ENCODE measurements at places on chromosomes 7 and 10.
A peak's percentile ranks its signal among the peaks of the same experiment; 100 is the strongest.

DNA sequence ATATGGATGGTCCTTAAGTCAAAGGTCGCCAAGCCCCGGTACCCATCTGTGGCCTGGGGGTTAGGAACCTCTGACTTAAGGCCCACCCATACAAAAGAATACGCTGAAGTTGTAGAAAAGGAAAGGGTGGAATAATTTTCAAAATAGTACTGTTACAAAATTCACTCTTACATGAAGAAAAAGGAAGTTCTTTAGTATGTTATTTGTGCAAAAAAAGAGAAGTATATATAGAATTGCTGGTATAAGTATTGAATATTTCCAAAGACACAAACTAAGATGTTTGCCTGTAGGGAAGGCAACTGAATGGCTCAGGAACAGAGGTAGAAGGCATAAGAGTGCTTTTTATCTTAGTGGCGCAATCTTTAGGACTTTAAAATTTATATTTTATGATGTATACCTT is 78.7 kb downstream of the PRLHR start:
- no peak for DNase-seq

DNA sequence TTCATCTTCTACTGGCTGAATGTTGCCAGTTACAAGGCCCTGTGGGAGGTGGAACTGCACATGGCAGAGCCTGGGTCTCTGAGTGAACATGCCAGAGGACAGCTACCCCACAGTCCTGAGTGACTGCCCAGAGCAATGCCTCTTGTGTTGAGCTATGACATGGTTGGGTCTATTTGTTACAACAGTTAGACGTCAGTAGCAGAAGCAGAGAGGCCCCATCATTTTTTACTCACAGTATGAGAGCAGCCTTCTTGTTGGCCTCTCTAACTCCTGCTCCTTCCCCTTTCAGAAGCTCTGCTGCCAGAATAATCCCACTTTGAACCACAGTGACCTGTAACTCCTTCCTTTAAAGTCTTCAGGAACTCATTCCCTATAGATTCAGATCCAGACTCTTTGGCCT is 30.8 kb upstream of the NRP1 start:
- no peak for DNase-seq

- peak; percentile 8 for DNase-seq
Measured at GRCh38 chr7:158407581-158408317, 179.9 kb downstream of the PTPRN2 start.

- no peak for DNase-seq
Measured at GRCh38 chr10:62626817-62627216, 177.7 kb upstream of the ADO start.

- no peak for DNase-seq
Measured at GRCh38 chr7:71555758-71556157, 423.8 kb downstream of the GALNT17 start.

DNA sequence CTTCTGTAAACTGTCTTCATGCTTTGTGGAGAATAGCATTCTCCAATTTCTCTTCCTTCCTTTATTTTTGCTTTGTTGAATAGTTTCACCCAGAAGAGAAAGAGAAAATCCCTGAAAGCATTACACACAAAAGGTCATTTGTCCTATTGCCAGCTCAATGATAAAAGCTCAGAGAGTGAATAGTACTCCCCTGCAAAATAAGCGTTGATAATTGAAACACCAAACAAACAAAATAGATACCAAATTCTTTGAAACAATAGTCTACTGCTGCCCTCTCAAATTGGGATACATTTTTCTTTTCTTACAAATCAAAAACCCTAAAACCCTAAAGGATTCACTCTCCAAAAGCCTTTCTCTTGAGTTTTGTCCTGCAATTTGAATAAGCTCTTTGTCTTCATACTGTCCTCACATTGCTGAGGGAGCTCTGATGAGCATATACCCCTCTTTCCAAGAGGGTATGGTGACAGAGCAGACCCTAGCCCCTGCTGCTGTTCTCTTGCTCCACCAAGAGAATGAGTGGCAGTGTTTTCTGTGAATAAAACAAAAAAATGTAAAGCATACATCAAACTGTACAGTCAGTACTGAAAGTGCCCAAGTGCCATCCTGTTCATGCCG is 134.4 kb downstream of the CSTF2T start:
- no peak for DNase-seq

- DNase-seq = no peak
Measured at GRCh38 chr10:48231178-48231577, 43.3 kb downstream of the FRMPD2 start.

GRCh38 chr7:12643644-12644043 is 43.8 kb upstream of the ARL4A start:
- DNase-seq = no peak

GRCh38 chr7:111137296-111138192 is 46.6 kb downstream of the LRRN3 start:
- no peak for DNase-seq

DNA sequence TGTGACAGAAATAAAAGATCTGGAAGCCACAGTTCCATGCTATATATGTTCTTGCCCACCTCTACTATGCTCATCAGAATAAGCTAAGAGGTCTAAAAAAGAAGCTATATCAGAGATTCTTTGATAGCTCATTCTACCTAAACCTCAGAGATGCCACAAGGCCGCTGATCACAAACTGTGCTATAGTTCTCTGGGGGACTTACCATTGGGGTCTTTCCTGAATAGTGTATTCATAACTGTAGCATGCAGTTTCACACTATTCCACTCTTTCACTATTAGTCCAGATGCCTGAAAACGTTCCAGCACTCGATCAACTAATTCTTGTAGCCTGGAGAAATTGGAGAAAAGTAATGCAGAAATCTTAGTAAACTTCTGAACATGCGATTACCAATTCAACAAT is 44.5 kb upstream of the SPOCK2 start:
- no peak for DNase-seq

- DNase-seq = no peak
Measured at GRCh38 chr10:6607182-6607581, 27.1 kb upstream of the PRKCQ start.

DNA sequence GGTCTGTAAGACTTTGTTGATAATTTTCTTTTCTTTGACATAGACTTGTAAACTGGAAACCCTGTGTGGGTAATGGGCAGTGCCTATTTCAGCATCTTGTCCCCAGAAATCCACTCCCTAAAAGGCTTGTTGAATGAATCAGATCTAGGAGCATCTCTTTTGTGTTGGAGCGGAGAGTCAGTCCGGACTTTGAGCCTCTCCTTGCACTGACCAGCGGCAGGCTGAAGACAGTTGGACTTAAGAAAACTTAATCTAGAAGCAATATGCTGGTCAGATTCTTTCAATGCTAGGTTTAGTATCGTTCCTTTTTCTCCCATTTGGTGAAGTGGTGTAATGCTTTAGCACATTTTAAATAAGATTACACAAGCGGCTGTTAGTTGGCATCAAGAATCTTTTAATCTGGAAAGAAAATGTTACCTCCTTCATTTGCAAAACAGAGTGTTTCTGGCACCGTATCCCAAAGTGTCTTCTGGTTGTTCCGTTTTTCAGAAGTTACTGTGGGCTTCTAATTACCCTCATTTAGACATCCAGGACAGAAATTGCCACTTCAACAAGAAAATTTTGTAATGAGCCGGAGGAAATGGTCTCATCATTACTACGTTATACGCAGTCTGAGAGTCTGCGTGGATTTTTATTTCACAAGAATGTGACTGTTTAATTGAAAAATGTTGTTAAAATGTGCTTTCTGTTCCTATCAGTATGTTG is 74.7 kb downstream of the CUX1 start:
- DNase-seq = no peak

DNA sequence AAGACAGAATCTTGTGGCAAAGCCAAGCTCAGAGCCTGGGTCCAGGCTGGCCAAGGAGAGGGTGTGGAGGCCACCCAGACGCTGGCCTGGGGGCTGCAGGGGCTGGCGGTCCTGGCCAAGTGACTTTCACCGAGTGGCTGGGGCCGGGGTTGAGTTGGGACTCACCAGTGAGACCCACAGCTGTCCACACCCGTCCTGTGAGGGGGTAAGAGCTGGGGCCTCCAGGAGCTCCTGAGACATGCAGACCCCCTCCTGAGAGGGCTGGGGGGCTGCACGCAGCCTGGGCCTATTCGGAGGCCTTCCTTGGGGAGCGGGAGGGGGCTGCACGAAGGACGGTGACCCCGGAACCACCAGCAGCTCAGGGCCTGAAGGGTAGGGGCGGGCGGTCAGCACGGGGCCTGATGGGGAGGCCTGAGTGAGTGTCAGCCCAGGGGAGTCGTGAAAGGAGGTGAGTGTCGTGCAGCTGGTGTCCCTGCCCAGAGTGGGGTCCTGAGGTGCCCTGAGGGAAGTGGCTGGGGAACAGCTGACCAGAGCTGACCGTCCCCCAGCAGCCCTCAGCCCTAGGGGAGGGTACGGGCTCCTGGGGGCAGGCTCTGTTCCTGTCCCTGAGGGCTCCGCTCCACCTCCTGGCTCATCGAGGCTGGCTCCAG is 100.9 kb downstream of the FOXL3 start:
- no peak for DNase-seq

DNA sequence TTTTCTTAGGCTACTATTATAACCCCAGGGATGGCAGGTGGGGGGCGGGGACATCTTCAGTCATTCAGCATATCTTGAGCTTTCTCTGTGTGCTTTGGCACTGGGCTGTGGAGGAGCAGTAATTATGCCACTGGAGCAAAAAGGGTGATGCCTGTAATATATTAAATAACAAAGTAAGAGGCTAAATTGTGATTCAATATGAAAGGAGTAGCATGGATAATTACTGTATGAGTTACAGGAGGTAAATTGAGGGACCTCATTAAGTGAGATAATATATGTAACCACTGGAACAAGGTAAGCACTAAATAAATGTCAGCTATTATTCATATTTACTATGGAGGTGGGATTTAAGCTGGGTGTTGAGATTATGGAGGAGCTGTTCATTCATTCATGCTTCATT is 3.3 kb upstream of the STN1 start:
- DNase-seq = no peak

- DNase-seq = no peak
Measured at GRCh38 chr7:114691605-114692004, 230.3 kb upstream of the MDFIC start.

GRCh38 chr7:6251653-6252052 is 20.8 kb downstream of the CYTH3 start:
- DNase-seq = no peak

GRCh38 chr10:29057822-29058331 is 231.0 kb upstream of the LYZL1 start:
- DNase-seq = no peak

GRCh38 chr7:40570223-40570622 is 435.4 kb downstream of the SUGCT start:
- DNase-seq = peak; percentile 76

DNA sequence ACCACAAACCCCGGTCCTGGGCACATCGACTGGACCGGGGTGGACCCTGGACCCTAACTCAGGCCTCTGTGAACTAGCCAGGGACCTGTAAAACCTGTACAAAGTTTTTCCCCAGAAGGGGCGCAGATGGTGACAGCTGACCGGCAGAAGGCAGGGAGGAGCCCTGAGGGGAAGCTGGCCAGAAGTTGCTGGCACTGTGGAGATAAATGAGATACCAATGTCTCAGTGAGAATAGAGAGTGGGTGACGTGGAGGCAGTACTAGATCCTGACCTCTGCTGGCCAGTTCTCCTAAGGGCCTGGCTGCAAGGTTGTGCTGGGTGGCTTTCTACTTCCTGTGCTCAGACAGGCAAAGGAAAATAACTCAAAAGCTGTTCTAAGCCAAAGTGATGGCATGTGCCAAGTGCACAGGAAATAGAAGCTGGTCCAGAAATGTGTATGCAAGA is 10.6 kb upstream of the TSPAN14 start:
- no peak for DNase-seq

DNA sequence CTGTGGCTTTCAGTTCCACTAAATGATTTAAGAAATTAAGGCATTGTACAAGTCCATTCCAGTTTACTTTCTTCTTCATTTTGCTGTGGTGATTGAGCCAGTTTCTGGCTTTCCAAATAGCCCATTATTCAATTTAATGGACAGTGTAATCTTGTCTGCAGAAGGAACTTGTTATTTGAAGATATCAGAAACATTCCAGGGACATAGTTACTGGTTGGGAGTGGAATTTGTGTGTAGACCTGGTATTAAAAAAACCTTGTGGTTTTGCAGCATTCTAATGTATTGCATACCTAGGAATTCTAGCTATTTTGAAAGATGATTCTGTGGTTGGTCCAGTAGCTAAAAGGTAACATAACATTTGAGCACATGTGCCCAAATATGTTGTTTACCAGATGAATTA is 72.2 kb downstream of the MCU start:
- DNase-seq = peak; percentile 84

DNA sequence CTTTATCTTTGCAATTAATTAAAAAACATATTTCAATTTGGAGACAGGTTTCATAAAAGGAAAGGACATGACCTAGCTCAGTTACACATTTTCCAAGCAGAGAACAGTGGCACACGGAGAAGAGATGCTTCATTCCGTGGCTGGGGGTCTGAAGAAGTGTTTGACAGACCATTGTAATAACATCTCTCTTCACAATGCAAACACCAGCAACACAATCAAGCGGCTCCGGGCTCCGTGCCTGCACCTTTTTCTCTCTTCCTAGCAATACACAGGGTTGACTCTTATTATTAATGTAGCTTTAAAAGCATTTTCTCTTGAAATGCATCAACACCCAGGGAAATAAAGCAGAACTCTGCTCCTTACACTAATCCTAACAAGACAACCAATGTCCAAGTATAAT is 261.0 kb upstream of the AOAH start:
- no peak for DNase-seq

DNA sequence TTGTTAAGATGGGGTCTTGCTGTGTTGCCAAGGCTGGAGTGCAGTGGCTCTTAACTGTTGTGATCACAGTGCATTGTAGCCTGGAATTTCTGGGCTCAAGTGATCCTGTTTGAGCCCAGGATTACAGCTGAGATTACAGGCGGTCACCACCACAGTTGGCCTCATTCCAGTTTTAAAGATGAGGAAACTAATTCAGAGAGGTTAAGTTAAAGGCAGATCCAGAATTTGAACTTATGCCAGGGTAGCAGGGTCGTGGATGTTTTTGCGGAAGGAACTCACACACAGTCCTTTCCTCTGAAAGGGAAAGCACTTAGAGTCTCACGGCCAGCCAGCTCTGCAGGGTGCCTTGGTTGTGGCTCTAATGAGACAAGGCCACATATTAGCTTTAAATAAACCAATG is 84.7 kb downstream of the MMRN2 start:
- no peak for DNase-seq

- DNase-seq = no peak
Measured at GRCh38 chr7:92656121-92656520, 65.9 kb upstream of the FAM133B start.

GRCh38 chr10:127580822-127581221 is 31.7 kb downstream of the NPS start:
- DNase-seq = no peak

DNA sequence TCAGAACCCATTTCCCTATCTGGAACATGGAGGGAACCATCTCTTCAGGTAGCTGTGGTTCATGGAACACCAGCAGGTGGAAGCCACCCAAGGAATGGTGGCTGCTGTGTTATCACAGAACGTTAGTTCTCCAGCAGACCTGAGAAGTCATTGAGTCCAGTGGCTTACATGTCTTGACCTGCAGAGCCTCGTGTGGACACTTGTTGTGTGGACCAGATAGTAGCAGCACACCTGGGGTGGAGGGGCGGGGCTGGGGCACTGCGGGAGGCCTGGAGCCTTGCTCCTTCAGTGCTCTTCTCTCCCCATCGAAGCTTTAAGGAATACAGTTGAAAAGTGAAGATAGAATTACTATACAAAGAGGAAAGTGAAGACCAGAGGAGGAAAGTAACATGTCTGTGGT is 42.4 kb downstream of the VWA2 start:
- no peak for DNase-seq

GRCh38 chr7:76330261-76330660 is 27.8 kb downstream of the HSPB1 start:
- DNase-seq = no peak

- no peak for DNase-seq
Measured at GRCh38 chr7:2107386-2108070, 125.2 kb downstream of the MAD1L1 start.
